Activated CD4-positive, alpha-beta memory T cell treated with anti-CD3 and anti-CD28 coated beads, Interleukin-2, amount 10 ng/mL, durations not matched to agents 7 days and 5 days (primary cell): ENCODE measurements at places on chromosomes 12 and 14.

GRCh38 chr12:15497671-15498292, 175.5 kb downstream of the PTPRO start:
- H3K27ac ChIP-seq, result no peak overlapping the region
- H3K36me3 ChIP-seq, result no peaks in the 10 kb centered on the region
- H3K4me1 ChIP-seq, result no peaks in the 10 kb centered on the region
- H3K27me3 ChIP-seq, result peaks cover 24% of the 10 kb centered on the region
- H3K4me3 ChIP-seq, result no peak overlapping the region

DNA sequence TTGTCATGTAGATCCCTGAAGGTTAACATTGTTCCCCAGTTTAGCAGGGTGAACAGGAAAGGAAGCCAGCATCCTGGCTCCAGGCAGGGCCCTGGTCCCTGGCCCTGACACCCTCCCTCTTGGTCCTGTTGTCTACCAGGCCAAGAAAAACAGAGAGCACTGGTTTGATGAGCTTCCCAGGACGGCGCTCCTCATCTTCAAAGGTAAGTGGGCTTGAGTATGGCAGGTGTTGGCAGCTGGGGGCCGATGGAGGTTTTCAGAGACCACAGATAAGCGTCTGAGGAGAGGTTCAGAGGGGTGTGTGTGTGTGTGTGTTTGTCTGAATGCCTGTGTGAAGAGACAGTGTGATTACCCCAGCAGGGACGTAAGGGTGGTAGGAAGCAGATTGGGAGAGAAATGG, 56.3 kb downstream of the SLC8B1 start:
- DNase-seq, result no peak
- no peak overlapping the region for H3K4me3 ChIP-seq
- peaks cover 2% of the 10 kb centered on the region for H3K36me3 ChIP-seq
- no peak overlapping the region for H3K27ac ChIP-seq
- H3K27me3 ChIP-seq, result no peaks in the 10 kb centered on the region

- no peaks in the 10 kb centered on the region for H3K27me3 ChIP-seq
- no peak overlapping the region for H3K4me3 ChIP-seq
- peaks cover 39% of the 10 kb centered on the region for H3K36me3 ChIP-seq
- peaks cover 16% of the 10 kb centered on the region for H3K4me1 ChIP-seq
- DNase-seq, result no peak
Observed at GRCh38 chr14:71341156-71341555, 433.9 kb downstream of the PCNX1 start.

- no peak for DNase-seq
- no peaks in the 10 kb centered on the region for H3K36me3 ChIP-seq
- H3K27ac ChIP-seq, result no peak overlapping the region
Observed at GRCh38 chr12:51744235-51744634, 104.3 kb downstream of the FIGNL2 start.
